Naive thymus-derived CD4-positive, alpha-beta T cell (primary cell): ENCODE measurements at places on chromosomes 16 and 17.

- H3K4me3 ChIP-seq = no peak overlapping the region
- no peaks in the 10 kb centered on the region for H3K36me3 ChIP-seq
- no peaks in the 10 kb centered on the region for H3K27me3 ChIP-seq
- DNase-seq = peak; percentile 74
- no peak overlapping the region for H3K27ac ChIP-seq
- H3K4me1 ChIP-seq = no peaks in the 10 kb centered on the region
Observed at GRCh38 chr16:84925092-84925772, 86.1 kb downstream of the ZDHHC7 start.

DNA sequence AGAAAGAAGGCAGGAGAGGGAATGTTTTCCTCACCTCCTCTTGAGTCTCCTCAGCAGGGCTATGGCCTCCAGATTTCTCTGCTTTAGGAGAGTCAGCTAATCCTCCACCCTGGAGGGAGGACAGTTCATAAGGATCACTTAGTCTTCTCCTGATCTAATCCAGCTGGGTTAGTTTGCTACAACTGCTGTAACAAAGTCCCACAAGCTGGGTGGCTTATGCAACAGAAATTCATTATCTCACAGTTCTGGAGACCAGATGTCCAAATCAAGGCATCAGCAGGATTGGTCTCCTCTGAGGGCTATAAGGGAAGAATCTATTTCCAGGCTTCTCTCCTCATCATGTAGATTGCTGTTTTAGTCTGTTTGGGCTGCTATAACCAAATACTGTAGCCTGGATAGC, 40.6 kb upstream of the XYLT1 start:
- no peaks in the 10 kb centered on the region for H3K36me3 ChIP-seq
- no peak overlapping the region for H3K27ac ChIP-seq
- H3K27me3 ChIP-seq = no peaks in the 10 kb centered on the region
- H3K4me1 ChIP-seq = no peaks in the 10 kb centered on the region
- DNase-seq = no peak

- DNase-seq = no peak
- H3K36me3 ChIP-seq = no peaks in the 10 kb centered on the region
- H3K4me1 ChIP-seq = peaks cover under 1% of the 10 kb centered on the region
- no peaks in the 10 kb centered on the region for H3K27me3 ChIP-seq
Observed at GRCh38 chr17:10130263-10130662, 68.1 kb downstream of the GAS7 start.

- no peaks in the 10 kb centered on the region for H3K27me3 ChIP-seq
- peak; percentile 48 for DNase-seq
- H3K4me3 ChIP-seq = no peak overlapping the region
- no peaks in the 10 kb centered on the region for H3K36me3 ChIP-seq
- H3K4me1 ChIP-seq = peaks cover 15% of the 10 kb centered on the region
Observed at GRCh38 chr17:17729620-17730249, 48.5 kb downstream of the RAI1 start.

DNA sequence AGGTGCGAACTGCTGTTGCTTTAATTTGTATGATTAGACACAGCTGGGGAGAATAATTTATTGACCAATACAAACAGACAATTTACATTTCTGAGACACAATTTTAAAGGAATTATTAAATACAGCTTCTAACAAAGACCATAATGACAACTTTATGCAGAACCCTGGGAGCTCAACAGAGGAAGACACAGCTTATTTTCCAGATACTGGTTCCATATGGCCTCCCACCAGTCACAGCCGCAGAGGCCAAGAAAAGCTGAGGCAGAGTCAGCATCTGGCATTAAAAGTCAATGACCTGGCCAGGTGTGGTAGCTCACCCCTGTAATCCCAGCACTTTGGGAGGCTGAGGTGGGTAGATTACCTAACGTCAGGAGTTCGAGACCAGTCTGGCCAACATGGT, 66.1 kb upstream of the BCAR1 start:
- H3K4me3 ChIP-seq = no peak overlapping the region
- H3K36me3 ChIP-seq = no peaks in the 10 kb centered on the region
- no peaks in the 10 kb centered on the region for H3K27me3 ChIP-seq
- no peak for DNase-seq

DNA sequence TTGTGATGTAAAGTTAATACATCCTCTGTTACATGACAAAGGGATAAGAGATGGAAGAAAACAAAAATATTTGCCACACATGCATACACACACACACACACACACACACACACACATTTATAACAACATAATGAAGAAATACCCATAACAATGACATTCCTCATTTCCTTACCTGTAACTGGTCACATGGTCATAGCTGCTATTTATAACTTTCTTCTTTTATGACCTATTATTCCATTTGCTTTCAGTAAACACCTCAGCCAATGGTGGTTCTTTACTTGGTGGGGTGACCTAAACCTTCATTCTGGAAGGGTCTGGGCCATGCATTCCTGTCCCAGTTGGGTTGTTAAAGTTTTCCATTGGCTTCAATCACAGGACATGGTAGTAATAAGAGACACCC, 5.3 kb downstream of the MT2A start:
- no peak for DNase-seq
- no peaks in the 10 kb centered on the region for H3K27me3 ChIP-seq
- no peak overlapping the region for H3K4me3 ChIP-seq
- no peak overlapping the region for H3K27ac ChIP-seq
- no peaks in the 10 kb centered on the region for H3K36me3 ChIP-seq

GRCh38 chr17:7262935-7263800, 890 bp upstream of the CLDN7 start:
- no peak overlapping the region for H3K27ac ChIP-seq
- H3K4me1 ChIP-seq = peaks cover 13% of the 10 kb centered on the region
- H3K4me3 ChIP-seq = peak overlapping the region; percentile 39
- DNase-seq = no peak

- H3K4me1 ChIP-seq = peaks cover 27% of the 10 kb centered on the region
- H3K27me3 ChIP-seq = no peaks in the 10 kb centered on the region
- no peak overlapping the region for H3K27ac ChIP-seq
Observed at GRCh38 chr17:64095144-64095882, 34.6 kb downstream of the ERN1 start.
